Bronchial epithelial cell (primary cell): ENCODE measurements at places on chromosomes 4 and X. TPM values are rescaled to one million over a fixed set of nuclear protein-coding genes. Genes with fewer than 3 reads are reported as not detected.
A peak's percentile ranks its signal among the peaks of the same experiment; 100 is the strongest.

The VCX3A gene
- total RNA-seq: not detected in 2 replicates

DNA sequence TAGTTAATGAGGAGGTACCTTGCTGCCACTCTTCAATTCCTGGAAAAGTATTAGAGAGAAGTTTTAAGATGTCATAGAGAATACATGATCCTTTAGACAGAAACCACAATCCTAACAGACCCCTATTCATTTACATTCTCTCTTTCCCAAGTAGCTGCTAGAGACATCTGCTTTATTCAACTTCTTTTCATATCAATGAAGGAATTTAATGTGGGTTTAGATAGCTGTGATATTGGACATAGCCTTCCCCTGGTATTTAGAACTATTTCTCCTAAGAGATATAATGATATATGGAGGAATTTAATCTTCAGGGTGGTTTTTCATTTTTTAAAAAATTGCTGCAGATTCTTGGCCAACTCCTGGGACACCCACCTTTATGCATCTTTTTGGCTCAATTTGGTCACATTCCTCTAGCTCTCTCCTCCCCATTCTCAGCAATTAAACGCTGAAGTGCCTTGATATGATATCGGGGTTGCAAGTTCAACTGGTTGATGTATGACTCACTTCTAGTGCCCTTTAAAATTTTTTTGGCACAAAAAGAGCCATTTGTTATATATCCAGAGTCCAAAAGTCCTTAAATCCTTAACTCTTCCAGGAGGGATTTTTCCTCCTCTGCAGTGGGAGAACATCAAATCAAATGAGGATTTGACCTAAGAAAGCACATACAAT, 57.6 kb downstream of the DOCK11 start:
- no peak for DNase-seq

- no peak for DNase-seq
Observed at GRCh38 chrX:103503853-103504207, 15.5 kb downstream of the RAB40A start.

DNA sequence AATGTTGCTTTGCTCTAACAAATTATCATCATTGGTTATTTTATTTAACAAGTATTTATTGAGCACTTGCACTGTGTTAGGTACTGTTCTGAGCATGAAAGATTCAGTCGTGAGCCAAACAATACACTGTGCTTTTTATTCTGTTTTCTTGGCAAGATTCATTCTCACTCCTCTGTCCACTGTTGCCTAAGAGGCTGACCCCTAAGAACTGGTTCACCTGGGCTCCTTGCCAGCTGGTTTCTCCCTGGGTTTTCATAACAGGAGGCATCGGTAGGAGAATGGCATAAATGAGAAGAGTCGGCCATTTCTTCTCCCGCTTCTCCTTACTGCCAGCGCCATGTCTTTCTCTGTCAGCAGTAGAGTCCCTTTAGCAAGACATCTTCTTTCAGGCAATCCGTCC, 243.7 kb upstream of the DIAPH2 start:
- DNase-seq: no peak

- DNase-seq: peak; percentile 83
Observed at GRCh38 chr4:6974138-6974848, 64.7 kb downstream of the TBC1D14 start.
